Right ventricle myocardium inferior (tissue), 1 donor: ENCODE measurements at places on chromosomes 4 and X.

- DNase-seq, result no peak
These were observed 35.1 kb upstream of the TAPT1 start for GRCh38 chr4:16261313-16261878.

DNA sequence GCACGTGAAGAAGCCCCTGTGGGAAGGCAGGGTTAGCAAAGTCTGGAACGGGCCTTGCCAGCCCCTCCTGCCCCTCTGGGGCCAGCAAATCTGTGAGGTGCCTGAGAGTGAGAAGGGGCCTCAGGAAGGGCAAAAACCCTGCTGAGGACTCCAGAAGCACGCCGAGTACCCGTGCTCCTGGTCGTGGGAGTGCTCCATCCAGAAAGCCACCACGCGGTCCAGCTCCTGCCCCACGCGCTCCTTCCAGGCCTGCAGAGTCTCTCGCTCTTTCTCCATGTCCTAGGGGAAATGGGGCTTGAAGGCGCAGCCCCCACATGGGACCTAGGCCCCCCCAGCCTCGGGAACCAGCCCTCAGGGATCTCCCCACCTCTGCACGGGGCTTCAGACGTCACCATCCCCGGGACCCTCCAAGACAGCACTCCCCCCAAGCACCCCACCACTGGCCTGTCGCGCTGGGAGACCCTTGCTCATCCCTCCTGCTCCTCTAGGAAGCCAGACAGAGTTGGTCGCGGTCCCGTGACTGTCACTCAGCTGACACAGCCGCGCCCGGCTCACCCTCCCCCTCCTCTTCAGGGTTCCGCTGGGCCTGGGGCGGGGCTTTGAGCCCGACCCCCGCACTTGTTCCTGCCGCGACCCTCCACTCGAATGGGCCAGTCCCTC is at the start of gene RENBP:
Gene RENBP, minus strand, starts transcription at position 504 of the 660 bp plus-strand sequence. Its CDS starts 33 bp downstream, at position 471.
- DNase-seq, result peak; percentile 84

GRCh38 chr4:2194496-2194895 is 47.4 kb downstream of the HAUS3 start:
- no peak for DNase-seq

GRCh38 chr4:180512801-180513475 is 1730.3 kb upstream of the TENM3 start:
- no peak for DNase-seq

DNA sequence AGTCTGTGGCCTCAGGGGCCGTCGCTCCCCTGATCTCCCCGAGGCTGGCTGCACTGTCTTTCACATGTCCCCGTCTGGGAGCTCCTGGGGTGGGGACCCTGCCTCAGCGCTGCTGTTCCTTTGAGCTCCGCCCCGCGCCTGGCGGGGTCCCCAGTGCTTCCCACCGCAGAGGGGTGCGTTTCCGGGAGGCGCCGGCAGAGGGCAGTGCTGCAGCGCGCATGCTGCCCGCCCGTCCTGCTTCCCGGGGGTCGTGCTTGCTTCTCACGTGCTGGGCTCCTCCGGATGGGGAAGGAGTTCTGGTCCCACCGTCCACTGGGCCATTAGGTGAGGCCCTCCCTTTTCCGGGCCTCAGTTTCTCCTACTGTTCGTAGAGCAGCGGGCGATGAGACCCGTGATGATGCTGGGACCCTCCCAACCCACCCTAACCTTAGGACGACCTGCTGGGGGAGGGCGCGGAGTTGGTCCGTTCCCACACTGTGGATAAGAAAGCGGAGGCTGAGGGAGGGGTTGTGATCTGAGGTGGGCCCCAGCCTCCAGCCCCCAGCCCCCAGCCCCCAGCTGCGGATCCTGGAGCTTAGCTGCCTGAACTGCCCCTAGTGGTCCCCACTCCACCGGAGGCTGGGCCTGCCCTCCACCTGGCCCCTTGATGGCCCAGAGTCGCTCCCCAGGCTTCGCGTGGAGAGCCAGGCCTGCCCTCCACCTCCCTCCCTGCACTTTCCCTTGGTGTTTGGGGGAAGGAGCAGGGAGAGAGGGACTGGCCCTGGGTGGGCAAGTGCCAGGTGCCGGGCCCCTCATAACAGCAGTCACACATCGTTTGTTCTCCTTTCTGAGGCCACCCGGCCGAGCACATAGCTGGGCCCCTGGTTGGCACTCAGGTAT is 15.3 kb downstream of the CPZ start:
- DNase-seq, result no peak

DNA sequence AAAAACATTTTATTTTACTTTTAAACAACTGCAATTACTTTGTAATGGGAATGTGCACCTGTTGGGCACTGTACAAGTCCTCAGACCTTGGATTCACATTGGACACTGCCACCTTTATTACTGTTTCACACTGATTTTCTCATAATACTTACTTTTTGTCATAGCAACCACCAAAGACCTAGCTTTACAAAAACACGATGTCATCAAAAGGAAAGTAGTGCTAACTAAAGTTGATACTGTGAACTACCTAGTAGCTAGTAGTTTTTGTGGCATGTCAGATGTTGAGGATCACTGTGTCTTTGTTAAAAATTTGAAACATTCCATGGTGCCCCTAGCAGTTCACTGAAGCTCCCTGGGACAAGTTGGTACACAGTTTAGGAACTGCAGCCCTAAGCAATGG is 62.9 kb upstream of the HOPX start:
- no peak for DNase-seq

- DNase-seq, result no peak
These were observed 956 bp downstream of the SORCS2 start for GRCh38 chr4:7193030-7193958.
